NCI-H187 treated with DMSO at 0.1 percent for 48 hours (cell line): ENCODE measurements at places on chromosomes 2 and 18.

- DNase-seq = no peak
These were observed 3.6 kb downstream of the ACP1 start for GRCh38 chr2:268323-268722.

DNA sequence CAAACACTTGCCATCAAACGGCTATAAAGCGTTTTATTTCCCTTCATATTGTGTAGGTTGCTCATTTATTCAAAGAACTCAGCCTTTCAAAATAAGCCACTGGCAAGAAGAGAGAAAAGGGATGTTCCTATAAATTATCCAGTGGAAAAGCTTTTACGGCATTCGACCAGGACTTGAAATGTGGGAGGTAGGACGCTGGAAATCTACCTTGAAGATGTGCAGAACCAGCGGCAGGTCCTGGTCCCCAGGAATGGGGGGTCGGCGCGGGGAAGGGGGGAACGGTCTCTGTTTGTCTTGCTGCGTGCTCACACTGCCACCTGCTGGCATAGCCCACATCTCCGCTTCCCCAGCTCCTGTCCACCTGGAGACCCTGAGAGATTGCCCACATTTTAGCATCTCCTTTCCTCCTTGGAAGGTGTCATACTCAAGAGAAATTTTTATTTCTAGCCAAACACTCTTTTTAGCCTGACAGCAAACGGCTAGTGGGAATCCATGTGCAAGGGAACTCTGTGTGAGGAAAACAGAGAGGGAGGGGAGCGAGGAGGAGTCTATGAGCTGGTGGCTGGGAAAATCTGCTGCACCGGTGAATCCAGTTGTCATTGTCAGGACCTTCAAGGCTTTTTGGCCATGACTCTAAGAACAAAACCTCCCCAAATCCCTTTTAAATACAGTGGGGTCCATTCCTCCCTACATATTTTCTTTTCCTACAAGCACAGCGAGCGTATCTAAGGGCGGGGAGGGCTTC, 349.0 kb upstream of the PKDCC start:
- DNase-seq = no peak

DNA sequence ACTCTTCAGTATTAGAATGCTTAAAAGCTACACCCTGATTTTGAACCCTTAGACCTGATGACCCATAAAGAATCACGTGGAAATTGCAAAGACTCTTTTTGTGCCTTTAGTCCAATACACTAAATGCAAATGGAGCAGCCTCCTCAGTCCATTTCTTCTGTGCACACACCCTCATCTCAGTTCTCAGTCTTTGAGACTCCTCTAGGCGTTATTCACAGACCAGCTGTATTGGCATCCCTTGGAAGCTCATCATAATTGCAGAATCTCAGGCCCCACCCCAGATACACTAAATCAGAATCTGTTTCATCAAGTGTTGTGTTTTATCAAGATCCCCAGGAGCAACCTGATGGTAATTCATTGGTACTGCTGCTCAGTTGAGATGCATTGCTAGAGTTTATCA, 335.0 kb upstream of the ATP5MC3 start:
- DNase-seq = no peak

DNA sequence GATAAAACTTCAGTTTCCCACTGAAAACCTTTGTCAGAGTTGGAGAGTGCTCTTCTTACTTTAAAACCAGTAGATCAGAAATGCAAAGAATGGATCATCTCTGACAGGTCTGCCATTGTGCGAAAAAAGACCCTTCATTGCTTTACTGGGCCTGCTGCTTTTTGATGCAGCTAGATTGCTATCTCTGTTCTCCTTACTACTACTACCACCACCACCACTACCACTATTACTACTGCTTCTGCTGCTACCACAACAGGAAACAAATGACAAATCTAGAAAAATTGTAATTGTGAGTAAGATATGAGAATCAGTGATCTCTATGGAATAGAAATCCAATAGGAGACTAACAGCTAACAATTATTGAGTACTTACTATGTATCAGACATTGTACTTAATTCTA, 85.8 kb downstream of the PKP4 start:
- no peak for DNase-seq

DNA sequence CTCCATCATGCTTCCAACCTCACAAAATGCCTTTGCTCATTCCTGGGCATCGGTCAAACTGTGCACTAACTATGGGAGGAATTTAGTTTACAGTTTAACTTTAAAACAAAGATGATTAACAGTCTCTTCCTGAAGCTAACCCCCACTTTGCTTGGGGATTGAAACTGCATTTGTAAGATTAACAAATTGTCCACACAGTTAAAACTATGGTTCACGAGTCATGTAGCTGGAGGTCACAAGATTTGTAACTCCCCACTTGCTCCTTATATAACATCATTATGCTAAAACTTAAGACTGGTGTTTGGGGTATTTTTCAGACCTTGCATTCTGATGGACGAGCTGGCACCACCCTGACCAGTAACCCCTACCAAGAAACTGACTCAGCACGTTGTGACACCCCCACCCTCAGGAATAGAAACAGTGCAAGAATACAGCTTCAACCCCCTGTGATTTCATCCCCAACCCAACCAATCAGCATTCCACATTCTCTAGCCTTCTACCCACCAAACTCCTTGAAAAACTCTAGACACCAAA, 252.3 kb downstream of the MBD5 start:
- no peak for DNase-seq

DNA sequence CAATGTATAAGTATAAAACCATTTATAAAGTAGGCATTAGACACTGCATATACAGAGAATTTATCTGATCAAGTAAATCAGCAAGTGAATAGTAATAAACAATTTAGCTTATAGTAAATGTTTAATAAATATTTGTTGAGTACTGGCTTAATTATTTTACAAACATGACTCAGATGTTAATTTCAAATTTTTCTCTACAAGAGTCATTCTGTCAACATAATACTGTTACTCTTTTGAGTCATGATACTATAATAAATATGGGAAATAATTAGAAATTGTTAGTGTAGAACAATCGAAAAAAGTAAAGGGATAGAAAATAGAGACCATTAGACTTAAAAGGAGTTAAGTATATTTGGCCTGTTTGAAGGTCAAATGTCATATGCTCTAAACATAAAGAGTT, 133.6 kb upstream of the MC4R start:
- no peak for DNase-seq

DNA sequence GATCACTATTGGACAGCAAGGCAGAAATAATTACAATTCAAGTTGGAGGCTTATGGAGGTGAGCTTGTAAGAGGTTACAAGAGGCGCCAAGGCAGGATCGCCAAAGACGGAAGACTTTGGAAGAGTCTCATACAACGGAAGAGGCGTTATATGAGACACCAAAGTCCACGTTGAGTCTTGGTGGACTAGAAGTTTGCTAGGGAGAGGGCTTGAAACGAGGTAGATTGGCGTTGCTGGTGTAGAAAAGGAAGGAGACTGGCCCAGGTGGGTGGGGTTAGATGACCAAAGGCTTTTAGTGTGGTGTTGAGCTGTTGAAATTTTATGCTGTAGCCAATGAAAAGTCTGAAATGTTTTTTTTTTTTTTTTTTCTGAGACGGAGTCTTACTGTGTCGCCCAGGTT, 1.4 kb downstream of the MSH2 start:
- no peak for DNase-seq

DNA sequence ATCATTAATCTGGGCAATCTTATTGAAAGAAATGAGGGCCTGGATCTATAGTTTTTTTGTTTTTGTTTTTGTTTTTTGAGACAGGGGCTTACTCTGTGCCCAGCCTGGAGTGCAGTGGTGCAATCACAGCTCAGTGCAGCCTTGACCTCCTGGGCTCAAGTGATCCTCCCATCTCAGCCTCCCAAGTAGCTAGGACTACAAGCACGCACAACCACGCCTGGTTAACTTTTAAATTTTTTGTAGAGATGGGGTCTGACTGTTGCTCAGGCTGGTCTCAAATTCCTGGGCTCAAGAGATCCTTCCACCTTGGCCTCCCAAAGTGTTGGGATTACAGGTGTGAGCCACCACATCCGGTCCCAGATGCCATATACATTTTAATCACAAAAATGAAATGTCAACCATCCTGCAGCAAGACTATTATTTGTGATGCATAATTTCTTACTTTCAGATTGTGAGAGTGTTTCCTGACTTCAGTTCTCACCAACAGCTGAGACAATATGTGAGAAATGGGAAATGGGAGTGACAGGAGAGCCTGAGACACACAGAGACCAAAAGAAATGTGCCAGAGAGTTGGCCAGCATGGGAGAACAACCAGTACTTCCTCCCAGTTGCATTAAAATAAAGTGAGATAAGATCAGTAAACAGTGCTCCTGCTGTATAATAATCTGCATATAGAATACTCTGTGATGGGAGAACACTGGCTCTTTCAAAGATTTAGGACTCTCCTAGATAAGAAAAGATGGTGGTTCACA, 87.6 kb downstream of the METTL8 start:
- DNase-seq = no peak

GRCh38 chr2:194464964-194465638, 1191.9 kb upstream of the SLC39A10 start:
- DNase-seq = no peak

- DNase-seq = no peak
These were observed 45.4 kb downstream of the RASGRP3 start for GRCh38 chr2:33521791-33522281.

DNA sequence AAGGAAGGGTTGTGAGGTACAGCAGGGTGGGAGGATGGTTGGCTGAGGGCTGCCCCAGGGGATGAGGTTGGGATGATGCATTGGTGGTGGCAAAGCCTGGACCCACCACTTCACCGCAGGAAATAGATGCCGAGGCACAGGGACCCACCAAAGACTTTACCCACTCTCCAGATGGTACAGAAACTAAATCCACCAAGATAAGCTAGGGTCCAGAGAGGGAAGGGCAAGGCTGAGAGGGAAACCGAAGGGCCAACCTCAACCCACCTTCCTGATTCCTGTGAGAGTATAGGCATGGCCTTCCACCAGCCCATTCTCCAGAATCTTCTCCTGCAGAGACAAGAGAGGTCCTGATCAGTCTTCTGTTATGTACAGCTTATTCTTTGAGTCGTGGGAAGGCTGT, 18.1 kb downstream of the CAPN14 start:
- no peak for DNase-seq

DNA sequence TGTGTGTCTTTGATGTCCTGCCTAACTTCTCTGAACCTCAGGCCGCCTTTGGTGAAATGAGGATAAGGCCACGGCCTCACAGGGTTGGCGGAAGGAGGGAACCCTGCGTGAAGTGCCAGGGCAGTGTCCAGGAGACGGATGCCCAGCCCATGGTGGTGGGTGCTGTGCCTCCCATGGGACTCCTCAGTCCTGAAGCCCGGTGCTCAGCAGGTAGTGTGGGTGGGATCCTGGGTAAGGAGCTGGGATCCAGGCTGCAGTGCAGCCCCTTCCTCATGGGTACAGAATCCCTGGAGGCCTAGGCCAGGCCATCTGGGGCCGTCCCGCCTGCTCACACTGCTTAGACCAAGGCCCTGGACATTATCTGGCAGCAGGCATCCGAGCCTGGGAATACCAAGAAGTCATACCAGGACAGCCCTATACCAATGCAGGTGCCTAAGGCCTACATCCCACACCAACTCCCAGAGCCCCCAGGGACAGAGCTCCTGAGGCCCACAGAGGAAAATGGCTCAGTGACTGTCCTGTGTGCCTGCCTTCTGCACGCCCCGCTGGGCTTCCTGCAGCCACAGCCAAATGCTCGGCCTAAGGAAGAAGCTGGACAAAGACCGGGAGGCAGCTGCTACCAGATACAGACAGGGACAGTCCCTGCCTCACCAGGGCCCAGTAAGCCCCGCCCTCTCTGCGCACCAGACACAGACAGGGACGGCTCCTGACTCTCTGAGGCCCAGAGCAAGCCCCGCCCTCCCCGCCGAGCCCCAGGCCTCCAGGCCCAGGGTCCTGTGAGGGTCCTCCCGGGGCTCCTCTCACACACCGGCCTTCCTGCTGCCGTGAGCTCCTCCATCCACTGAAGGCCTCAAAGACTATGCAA, 78.0 kb downstream of the NDUFA10 start:
- DNase-seq = no peak

GRCh38 chr2:160229591-160229990, 29.5 kb upstream of the ITGB6 start:
- no peak for DNase-seq

GRCh38 chr2:198144660-198145059, 340.3 kb downstream of the PLCL1 start:
- no peak for DNase-seq

DNA sequence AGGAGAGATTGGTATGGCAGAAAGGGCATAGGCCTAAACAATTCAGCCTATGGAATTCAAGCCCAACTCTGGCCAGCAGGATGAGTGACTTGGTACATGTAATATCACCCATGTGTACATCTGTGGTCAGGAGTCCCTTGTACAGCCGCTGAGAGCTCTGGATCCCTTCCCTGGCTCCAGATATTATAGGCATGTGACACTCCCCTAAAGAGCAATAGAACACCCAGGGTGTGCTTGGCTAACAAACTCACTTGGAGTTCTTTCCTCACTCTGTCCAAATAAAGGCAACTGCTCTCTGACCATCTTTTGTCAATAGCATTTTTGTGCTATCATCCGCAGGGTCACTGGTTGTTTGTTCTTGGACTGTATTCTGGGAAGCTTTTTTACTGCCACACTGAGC, 197.4 kb upstream of the NCKAP5 start:
- DNase-seq = no peak

DNA sequence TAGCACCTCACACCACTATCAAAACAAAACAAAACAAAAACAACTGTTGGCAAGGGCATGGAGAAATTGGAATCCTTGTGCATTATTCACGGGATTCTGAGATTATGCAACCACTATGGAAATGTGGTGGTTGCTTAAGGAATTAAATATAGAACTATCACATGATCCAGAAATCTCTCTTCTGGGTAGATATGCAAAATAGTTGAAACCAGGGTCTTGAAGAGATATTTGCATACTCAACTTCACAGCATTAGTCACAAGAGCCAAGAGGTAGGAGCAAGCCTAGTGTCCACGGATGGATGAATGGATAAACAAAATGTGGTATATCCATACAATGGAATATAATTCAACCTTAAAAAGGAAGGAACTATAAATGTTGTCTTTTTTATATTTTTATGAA, 7.0 kb downstream of the TMEM131 start:
- no peak for DNase-seq

DNA sequence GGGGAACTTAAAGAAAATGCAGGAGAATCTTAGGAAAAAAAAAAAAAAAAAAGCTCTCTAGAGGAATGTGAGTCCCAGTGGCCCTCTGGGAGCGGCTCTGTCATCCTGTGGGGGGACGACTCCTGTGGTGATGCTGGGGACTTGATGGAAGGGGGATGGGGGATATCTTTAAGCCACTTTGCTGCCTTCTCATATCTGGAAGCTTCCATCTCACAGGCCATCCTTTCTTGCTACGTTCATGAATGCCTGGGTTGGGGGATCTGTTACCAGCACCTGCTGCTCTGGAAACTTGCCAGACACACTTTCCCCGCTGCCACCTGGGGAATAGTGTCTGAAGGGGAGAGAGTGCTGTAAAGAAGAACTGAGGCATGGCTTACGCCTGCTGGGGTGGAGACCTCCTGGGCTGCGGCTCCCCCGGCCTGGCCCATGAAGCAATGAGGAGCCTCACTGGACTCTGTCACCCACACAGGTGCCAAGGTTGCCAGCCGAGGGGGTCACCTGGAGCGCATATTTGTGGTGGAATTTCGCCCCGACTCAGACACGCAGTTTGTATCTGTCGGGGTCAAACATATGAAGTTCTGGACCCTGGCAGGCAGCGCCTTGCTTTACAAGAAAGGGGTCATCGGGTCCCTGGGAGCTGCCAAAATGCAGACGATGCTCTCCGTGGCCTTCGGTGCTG, 92.8 kb downstream of the RTN4 start:
- no peak for DNase-seq
